ENCODE measurements at places on chromosomes 4 and X. TPM values are rescaled to one million over a fixed set of nuclear protein-coding genes. Genes with fewer than 3 reads are reported as not detected.

The MEPE gene
- total RNA-seq = not detected

The SETD7 gene
- total RNA-seq = 18.7 TPM

The CT45A3 gene
- total RNA-seq = not detected

- no peak for DNase-seq
These were observed 113.4 kb downstream of the ZAR1 start for GRCh38 chr4:48603366-48604003.

DNA sequence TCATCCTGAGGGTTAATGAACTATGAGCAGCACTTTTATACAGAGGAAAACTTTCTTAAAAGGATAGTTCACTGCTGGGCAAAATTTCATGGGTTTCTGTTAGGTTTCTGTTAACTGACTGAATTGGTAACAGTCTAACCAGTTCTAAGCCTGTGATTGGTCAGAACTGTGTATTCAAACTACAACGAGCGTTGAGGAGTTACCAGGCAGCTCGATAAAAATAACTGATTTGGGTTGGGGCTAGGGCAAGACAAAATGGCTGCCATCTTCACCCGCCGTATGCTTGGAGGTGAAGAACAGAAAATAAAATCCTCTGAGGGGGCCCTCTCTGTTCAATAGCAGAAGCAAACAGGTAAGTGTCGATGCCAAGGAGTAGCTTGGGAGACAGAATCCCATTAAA lies 22.0 kb downstream of the FAM133A start:
- DNase-seq = no peak

- DNase-seq = no peak
These were observed 238.5 kb downstream of the PRDM5 start for GRCh38 chr4:120683897-120684540.

GRCh38 chrX:135340831-135341230 lies 31.6 kb downstream of the ETDC start:
- DNase-seq = no peak

GRCh38 chrX:69137371-69138117 lies 27.7 kb downstream of the PJA1 start:
- DNase-seq = no peak

DNA sequence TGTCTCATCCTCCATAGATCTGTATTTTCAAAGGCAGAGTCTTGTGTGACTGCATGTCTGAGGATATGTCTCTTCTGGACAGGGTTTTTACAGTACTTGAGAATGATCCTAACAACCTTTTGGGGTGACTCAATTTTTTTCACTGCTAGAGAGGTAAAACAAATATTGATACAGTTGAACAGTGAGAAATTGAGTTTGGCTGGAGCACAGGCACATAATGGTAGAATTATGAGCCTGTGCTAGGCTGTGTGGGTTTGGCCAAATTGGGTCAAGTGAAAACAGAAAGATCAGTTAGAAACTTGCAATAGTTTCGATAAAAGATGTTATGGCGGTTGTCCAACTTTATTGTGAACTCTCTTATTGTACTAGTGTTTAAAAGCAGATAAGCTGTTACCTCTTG lies 23.3 kb upstream of the EOLA2 start:
- DNase-seq = no peak

DNA sequence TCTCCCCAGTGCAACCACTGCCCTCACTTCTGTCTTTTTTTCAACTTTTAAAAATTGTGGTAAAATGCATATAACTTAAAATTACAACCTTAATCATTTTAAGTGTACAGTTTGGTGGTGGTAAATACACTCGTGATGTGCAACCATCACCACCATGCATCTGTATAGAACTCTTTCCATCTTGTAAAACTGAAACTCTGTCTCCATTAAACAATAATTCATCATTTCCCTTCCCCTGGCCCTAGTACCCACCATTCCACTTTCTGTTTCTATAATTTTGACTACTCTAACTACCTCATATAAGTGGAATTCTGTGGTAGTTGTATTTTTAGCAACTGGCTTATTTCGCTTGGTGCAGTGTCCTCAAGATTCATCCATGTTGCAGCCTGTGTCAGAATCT lies 6.8 kb upstream of the CTBP1 start:
- no peak for DNase-seq

GRCh38 chr4:41146716-41147506 lies 67.4 kb downstream of the APBB2 start:
- DNase-seq = no peak

DNA sequence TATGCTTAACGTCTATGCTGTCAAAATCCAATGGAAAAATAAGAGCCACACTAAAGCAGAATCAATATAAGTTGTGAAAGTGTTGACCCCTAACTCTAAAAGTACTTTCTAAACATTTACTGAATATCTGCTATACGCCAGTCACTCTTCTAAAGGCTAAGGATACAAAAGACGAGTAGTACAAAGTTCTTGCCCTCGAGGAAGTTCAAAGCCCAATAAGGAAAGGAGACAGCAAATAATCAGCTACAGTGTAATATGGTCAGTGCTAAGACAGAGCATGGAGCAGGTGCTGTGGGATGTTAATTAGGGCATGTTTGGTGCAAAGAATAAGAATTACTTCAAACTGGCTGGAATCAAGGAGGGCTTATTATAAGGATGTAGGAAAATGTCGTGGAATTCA lies 31.6 kb upstream of the TMEM150C start:
- no peak for DNase-seq

DNA sequence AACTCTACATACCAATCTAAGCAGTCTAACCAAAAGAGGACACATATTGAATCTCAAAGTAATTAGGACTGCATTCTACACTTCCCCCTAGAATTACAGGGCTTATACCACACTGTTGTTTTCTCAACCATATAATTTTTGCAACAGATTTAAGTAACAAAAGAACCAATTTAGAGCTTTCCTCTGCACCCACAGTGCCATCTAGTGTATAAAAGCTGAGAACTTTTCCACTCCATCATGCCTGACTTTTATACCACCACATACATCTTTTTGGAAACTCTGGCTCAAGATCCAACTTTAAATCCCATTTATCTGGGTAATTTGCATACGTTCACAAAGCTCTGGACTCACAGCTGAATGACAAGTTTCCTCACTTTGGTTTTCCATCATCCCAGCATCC lies 99.5 kb downstream of the EFHC2 start:
- DNase-seq = no peak

- DNase-seq = peak; percentile 37
These were observed 58.0 kb downstream of the TAB3 start for GRCh38 chrX:30831082-30831481.

DNA sequence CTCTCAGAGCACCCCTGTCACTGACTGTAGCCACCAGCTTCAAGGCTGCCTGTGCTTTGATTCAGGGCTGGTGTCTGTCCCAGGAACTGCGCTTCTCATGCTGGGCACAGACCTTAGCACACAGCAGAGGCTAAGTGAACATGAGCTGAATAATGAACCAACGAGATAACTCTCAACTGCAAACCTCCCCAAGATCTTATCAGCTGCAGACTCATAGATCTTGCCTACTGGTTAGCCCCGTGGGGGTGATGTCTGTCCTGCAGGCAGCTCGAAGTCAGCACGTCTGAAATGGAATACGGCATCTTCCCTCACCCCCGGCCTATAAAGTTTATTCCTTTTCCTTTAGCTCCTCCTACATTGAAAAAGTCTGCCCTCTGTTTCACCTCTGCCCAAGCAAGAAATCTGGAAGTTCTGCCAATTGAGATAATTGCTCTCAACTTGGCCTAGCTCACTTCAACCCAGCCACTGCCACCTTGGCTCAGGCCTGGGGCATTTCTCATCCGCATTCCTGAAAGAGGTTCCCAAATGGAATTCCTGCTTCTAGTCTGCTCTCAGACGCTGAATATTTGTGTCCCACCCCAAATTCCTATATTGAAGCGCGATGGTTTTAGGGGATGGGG lies 73.7 kb downstream of the GATB start:
- no peak for DNase-seq

DNA sequence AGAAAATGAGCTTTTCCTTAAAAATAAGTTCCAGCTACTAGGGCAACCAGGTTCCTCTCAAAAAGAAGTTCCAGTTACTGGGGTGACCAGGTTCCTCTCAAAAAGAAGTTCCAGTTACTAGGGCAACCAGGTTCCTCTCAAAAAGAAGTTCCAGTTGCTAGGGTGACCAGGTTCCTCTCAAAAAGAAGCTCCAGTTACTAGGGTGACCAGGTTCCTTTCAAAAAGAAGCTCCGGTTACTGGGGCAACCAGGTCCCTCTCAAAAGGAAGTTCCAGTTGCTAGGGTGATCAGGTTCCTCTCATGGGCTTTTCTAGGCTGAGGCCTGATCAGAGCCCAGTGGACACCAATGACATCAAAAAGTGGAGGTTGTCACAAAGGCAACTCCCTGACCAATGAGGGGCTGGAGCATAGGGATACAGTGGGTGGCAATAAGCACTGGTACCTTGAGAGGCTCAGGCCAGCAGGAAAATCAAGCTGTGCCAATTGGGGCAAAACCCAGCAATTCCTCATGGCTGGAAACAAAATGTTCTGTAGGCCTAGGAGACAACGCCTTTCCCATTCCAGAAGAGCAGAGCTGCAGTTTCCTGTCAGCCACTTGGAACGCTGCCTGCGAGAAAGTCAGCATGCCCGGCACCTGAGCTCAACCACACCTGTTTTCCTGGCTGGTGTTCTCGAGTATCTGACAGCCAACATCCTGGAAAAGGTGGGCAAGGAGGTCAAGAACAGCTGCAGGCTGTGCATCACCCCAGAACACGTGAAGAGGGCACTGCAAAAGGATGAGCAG lies 12.3 kb upstream of the SYTL5 start:
- no peak for DNase-seq

GRCh38 chr4:22987870-22988269 lies 295.1 kb downstream of the GBA3 start:
- no peak for DNase-seq

All from activated T-helper 1 cell treated with anti-CD3 and anti-CD28 coated beads, Interleukin-12 subunit alpha, Interleukin-12 subunit beta, Interleukin-2, Interleukin-4 antibody, amounts not matched to agents 30 ng/mL and 10 ng/mL and 1 ng/mL, durations not matched to agents 14 hours and 24 hours and 36 hours (primary cell).